Neural crest cell (in vitro differentiated cells): ENCODE measurements at places on chromosomes 5 and 9. TPM values are rescaled to one million over a fixed set of nuclear protein-coding genes. Genes with fewer than 3 reads are reported as not detected.

- DNase-seq, result no peak
These were observed 269.8 kb downstream of the NR3C1 start for GRCh38 chr5:143133721-143134120.

Gene MYOT
- not detected in 2 replicates for total RNA-seq

Gene CEP120
- 24.2 and 26.0 TPM in 2 replicates for total RNA-seq

Gene ST8SIA4
- 3.6 and 5.9 TPM in 2 replicates for total RNA-seq

- no peak for DNase-seq
These were observed 28.4 kb downstream of the ABO start for GRCh38 chr9:133246562-133246961.

Gene PRRX2
- total RNA-seq, result 0.65 and 0.68 TPM in 2 replicates

DNA sequence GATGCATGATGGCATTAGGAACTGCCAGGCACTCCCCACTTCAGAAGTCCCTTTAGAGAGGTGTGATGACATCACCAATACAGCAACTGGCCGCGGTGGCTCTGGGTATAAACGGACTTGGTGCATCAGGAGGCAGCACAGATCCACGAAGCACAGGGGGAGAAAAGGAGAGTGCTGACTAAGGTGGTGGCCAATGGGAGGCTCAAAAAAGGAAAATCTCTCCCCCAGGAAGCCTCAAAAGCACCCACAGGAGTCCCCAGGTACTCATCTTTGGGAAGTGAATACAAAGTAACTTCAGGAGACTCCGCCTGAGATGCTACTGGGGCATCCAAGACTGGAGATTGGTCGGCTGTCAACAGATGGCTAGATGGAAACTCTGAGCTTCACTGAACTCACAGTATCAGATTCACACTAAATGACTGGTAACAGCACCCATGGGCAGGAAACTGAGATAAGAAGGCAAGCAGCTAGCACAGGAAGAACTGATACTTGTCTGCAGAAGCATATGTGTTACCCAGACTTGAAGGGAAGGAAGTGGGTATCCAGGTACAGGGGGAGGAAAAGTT is 7.6 kb downstream of the TTC39B start:
- DNase-seq, result no peak

- no peak for DNase-seq
These were observed 3.9 kb downstream of the PPP3R2 start for GRCh38 chr9:101590901-101591300.

Gene PFN3
- not detected in 2 replicates for total RNA-seq

- DNase-seq, result no peak
These were observed 57.8 kb downstream of the BARX1 start for GRCh38 chr9:93897075-93897970.

Gene CNTFR
- total RNA-seq, result 112 and 115 TPM in 2 replicates

- DNase-seq, result no peak
These were observed 83.7 kb upstream of the TMED7 start for GRCh38 chr5:115709585-115709984.

DNA sequence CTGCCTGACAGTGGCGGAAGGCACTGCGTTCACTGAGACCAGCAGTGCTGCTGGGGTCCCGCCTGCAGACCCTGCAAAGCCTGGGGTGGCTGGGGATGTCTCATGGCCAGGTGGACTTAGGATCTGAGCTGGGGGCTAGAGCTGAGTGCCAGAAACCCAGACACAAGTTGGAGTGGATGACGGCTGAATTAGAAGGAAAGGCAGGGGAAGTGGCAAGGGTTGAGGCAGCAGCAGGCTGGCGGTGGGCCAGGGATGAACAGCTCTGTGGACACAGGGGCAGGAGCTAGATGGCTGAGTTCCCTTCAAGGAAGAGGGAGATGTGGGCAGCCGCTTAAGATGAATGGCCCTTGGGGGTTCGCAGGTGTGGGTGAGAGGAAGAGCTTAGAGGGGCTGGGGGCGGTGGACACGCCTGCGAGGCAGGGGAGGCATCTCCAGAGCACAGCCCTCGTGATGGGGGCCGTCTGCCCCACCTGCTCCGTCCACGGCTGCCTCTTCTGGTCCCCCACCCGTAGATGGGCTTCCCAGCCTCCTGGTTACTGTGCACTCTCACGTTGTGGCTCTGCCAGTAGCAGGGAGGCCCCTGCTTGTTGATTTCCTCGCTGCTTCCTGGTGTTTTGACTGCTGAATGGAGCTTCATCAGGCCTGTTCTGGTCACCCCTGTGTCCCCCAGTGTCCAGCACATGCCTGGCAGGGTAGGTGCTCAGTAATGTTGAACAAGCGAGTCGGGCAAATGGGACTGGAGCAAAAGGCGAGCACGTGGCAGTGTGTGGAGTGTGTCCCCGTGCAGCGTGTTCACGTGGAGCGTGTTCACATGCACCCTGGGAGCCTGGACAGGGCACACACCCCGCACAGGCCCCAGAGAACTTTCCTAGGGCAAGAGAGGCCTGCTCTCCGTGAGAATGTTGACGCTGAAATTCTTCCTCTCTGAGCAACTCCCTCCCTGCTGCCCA is 168.2 kb downstream of the CACNA1B start:
- DNase-seq, result no peak

Gene TMEM252
- total RNA-seq, result not detected in 2 replicates

DNA sequence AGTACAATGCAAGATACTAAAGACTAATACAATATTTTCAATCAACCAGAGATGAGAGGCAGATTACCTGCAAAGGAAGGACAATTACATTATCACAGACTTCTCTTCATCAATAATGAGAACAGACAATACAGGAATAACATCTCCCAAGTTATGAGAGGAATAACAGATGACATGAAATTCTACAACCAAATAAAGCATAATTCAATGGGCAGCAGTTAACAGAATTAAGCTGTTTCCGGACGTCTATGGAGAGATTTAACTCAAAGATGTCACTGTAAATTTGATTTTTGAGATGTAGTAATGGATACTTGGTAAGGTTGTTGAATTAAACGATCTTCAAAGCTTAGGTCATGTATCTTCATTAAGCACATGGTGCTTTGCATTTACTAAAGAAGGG is 19.8 kb upstream of the PARP8 start:
- no peak for DNase-seq

Gene NTRK2
- 20.1 and 20.6 TPM in 2 replicates for total RNA-seq

DNA sequence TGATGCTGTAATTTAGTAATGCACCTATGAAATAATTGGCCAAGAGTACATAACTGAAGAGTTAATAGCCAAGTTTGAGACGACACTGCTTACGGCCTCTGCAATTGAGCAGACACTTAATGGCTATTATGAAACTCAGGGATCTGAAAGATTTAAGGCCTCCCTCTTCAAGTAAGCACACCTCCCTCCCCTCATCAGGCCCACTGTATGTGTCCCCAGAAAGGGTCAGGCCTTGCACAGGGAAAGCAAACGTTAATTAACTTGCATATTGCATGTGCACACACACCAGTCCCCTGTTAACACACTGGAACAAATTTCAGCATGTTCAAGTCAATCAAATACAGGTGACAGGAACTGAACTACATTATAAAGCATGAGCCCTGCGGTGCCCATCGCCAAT is 163.6 kb downstream of the SPOCK1 start:
- no peak for DNase-seq

DNA sequence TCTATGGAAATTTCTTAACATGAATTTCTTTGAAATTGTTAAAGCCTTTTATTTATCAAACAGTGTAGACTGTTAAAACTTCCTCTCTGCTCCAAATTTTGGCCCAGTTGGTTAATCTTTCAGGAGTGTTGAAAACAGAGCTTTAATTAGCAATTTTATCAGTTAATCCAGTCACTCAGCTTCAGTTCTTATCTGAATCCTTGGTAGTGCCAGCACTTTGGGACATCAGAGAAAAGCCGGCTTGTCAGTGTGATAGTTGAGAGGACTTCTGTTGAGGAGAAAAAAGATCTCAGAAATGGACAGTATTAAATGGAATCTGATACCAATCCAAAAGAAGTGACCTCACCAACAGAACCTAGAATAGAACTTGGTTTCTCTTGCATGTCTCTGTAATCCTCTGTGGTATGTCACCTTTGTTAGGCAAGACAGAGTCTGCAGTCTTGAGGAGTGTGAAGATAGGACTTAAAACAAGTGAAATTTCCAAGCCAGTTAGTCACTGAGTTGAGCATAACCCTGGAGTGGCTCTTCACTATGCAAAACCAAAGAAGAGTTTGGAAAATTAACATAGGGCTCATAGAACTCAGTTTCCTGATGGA is 251.8 kb downstream of the NNT start:
- no peak for DNase-seq

GRCh38 chr5:176851871-176852658 is 41.7 kb downstream of the UNC5A start:
- no peak for DNase-seq

DNA sequence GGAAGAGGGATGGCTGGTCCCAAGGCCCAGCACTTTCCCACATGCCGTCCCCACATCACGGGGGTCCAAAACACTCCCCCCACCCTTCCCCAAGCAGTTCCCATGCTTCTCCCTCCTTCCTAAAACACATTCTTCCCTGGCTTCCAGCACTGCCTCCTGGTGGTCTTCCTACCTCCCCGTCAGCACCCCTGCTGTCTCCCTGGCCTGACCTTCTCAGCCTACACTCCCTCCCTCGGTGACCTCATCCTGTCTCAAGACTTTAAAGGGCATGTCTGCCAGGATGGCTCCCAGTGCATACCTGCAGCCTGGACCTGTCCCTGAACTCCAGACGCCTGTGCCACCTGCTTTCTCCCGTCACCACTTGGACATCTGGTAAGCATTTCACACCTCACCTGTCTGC is 4.3 kb upstream of the NCS1 start:
- DNase-seq, result no peak

DNA sequence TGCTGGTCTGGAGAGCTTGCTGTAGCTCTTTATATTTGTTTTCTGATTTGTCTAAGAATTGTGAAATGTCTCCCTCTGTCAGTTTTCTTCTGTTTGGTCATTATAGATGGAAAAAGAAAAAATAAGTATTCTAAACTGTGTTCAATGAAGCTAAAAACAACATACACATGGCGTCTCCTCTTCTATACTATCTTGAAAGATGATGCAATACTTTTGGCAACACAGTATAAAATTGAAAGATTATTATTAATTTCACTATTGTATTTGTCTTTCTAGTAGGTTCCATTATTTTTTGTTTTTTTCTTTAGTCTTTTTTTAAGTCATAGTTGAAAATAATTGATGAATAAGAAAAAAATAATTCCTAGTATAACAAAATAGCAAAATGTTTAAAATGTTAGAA is 22.5 kb downstream of the CCDC192 start:
- no peak for DNase-seq

GRCh38 chr5:79456890-79457583 is 56.9 kb downstream of the HOMER1 start:
- DNase-seq, result no peak

GRCh38 chr5:126624534-126624933 is 23.8 kb downstream of the PHAX start:
- no peak for DNase-seq

Gene F2R
- total RNA-seq, result 42.4 and 42.6 TPM in 2 replicates

- DNase-seq, result no peak
These were observed 93.4 kb downstream of the STRBP start for GRCh38 chr9:123174887-123175518.

DNA sequence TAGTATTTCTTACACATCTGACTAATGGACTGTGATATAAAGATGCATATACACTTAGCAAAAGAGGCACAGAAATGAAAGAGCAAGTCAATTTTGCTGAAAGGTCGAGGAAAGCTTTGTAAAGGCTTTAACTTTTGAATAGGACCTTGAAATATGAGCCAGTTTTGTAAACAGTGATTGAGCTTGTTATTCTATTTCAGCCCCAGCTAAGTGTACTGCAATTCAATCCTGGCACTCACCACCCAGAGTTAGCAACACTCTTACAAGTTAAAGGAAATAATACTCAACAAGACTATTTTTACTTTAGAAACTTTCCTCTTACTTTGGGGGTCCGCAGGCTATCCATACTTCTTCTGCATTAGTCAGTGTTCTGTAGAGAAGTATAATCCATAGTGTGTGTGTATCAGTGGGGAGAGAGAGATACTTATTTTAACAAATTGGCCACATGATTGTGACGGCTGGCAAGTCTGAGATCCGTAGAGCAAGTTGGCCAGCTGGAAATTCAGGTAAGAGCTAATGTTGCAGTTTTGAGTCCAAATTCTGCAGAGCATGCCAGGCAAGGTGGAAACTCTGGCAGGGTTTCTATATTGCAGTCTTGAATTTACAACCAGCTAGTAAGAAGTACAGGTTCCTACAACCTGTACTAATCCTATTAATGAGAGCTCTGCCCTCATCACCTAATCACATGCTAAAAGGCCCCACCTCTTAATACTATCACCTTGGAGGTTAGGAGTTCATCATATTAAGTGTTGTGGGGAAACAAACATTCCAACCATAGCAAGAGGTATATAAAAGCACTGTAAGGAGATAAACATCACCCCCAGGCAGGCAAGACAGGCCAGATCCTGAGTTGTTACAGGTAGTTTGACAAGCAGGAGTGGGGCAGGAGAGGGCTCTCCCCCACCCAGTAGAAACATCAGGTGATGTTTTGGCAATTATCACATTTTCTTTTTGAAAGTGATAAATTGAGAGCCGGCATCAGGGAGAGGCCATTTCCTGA is 33.6 kb downstream of the IL7R start:
- no peak for DNase-seq

Gene TMC1
- 0.33 and 0.36 TPM in 2 replicates for total RNA-seq

- no peak for DNase-seq
These were observed 28.2 kb downstream of the EXOC3 start for GRCh38 chr5:470961-471749.

DNA sequence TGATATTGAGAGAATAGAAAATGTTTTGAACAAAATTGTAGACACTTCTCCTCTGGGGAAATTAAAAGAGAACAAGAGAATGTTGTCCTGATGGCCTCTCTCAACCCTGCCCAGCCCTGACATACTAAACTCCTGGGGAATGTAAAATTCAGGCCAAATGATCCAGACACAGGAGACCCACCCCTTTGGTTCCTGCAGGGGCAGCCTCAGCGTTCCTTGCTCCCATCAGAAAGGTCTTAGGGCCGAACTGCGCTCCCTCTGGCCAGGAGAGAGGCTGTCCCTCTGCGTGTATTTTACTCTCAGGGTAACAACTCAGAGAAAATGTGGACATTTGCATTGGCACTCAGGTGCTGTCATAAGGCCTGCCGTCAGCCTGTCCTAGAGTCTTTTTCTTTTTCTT is 616.3 kb upstream of the KLF4 start:
- DNase-seq, result no peak

DNA sequence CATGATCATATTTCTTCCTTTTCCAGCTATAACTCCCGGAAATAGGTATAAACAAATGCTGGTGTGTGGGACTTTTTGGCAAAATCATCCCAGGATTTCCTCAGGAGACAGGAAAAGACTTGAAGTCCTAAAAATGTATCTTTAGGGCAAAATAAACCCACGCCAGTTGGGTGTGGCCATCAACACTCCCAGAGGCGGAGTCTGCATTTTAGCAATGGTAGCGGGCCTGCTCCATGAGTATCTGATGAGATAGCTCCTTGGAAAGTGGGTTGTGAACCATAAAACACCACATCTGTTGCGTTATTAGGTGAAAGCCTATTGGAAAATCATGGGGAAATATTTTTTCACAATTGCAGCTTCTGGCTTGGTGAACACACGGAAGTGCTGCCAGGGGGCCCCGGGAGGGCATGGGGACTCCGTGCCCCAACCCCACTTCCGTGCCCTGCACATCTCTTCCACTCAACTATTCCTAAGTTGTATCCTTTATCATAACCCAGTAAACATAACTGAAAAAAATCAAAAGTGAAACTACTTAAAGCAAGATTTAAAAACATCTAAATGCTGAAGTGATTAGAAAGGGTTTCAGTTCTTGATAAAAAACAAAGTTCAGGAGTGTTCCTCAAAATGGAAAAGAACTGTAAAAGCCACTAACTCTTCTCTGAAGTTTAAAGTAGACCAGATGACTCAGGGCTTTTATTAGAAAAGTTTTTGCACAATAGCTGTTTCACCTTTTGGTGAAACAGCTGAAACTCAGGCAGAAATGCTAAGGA is 111.2 kb downstream of the LRRC70 start:
- DNase-seq, result no peak
